ENCODE measurements at places on chromosomes 12 and 14. TPM values are rescaled to one million over a fixed set of nuclear protein-coding genes. Genes with fewer than 3 reads are reported as not detected.

Gene RFX4
- total RNA-seq: not detected

Gene SLC5A8
- 3.8 TPM for total RNA-seq

Gene NTF3
- 2.7 TPM for total RNA-seq

Gene DTX1
- 4.9 TPM for total RNA-seq

Gene TIMELESS
- 9.9 TPM for total RNA-seq

Gene FAM90A1
- 0.58 TPM for total RNA-seq

Gene NOVA1
- total RNA-seq: 3.2 TPM

Gene SLC16A7
- 22.9 TPM for total RNA-seq

Gene INHBC
- not detected for total RNA-seq

Gene PDZRN4
- 0.37 TPM for total RNA-seq

Gene KLRD1
- total RNA-seq: 4.9 TPM

Gene EFS
- 18.2 TPM for total RNA-seq

Gene KCNA5
- 3.7 TPM for total RNA-seq

Gene KRT83
- total RNA-seq: not detected

Gene ANKRD13A
- total RNA-seq: 83.0 TPM

Gene LRIG3
- total RNA-seq: 34.1 TPM

Gene KRT85
- not detected for total RNA-seq

Gene CD163L1
- 22.0 TPM for total RNA-seq

Data from lung (tissue), 17 donors.